ENCODE measurements at places on chromosomes 13 and 19.

GRCh38 chr13:39353988-39354387, 249.0 kb downstream of the LHFPL6 start:
- peak; percentile 78 for DNase-seq

- DNase-seq: no peak
These were observed 393.1 kb downstream of the KLF12 start for GRCh38 chr13:73741111-73741510.

DNA sequence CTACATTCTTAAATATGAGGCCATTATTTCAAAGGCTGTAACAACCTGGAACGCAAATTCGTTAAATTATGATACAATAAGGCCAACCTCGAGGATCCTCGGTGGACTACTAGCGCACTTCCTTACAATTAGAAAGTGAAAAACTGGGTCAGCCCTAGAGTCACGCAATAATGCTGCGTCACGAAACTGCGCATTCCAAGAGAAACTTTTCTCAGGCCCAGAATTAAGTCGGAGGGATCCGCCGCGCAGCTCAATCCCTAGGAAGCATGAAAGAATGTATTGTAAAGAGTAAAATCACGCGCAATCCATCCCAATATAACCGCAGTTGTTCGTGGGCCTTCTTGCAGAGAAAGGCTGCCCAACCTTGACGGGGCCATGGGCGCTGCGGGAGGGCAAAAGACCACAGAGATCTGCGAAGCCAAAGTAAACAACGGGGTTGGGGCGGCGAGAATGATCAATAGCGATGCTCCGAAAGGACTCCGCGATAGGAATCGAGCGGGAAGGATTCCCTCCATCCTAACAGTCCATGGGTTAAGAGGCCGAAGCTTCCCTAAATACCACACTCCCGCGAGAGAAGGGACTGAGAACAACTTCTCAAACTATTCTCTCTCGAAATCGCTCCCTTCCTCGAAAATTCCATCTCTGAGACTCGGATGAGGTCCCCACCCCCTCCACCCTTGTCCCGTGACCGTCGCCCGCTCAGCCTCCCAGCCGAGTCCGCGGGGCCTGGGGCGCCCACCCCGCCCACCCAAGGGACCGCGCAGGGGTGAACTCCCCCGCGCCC, 564 bp downstream of the SPART start:
- peak; percentile 86 for DNase-seq

DNA sequence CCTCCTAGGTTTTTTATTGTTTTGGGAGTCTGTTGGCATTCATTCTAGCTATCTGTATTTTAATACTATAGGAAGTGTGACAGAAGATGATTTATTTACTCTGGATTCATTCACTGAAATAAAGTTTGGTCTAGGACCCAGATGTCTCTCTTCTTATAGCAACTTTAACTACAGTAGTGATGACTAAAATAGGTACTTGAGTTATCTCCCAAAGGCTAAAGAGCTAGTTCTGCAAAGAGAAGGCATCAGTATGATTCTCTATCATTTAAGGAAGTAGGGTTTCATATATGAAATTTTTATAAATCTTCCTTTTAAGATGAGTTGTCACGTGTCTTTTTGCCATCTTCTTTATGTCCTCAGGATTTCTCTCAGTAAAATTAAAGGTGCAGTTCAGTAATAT, 507.4 kb downstream of the KCTD12 start:
- DNase-seq: no peak

DNA sequence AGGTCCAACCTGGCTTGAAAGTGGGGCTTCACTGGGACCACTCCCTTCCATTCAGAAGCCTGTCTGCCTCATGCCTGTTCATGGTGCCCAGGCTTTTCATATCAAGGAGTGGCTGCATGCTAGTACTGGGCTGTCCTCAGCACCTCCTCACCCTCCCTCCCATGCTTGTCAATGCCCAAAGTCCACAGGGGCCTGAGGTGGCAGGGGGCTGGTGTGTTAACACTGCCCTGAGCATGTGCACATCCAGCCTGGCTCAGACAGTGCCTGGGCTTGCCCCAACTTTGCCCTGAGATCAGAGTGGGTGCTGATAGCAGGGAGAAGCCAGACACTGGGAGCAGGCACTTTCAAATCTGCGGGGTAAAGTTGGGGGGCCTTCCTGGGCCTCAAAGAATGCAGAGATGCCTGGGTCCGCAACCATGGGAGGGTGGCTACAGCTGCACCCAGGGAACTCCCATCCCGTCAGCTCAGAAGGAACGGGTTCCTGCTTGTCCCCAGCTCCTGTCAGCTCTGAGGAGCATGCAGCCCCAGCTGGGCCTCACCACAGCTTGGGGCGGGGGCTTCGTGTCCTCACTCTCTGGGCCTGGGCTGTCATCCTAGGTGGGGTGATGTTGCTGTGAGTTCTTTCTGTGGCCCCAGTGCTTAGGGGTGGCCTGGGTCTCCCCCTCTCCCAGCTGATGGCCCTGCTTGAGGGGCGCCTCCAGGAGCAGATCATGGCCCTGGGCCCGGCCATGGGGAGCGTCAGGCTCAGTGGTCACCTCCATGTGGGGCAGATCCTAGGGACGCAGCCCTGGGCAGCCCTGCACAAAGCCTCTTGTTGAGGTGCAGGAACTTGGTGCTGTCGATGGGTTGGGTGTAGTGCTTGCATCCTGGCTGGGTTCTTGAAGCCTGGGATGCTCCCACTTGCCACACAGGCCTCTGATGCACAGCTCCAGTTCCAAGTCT, 830.6 kb upstream of the SLITRK5 start:
- no peak for DNase-seq

DNA sequence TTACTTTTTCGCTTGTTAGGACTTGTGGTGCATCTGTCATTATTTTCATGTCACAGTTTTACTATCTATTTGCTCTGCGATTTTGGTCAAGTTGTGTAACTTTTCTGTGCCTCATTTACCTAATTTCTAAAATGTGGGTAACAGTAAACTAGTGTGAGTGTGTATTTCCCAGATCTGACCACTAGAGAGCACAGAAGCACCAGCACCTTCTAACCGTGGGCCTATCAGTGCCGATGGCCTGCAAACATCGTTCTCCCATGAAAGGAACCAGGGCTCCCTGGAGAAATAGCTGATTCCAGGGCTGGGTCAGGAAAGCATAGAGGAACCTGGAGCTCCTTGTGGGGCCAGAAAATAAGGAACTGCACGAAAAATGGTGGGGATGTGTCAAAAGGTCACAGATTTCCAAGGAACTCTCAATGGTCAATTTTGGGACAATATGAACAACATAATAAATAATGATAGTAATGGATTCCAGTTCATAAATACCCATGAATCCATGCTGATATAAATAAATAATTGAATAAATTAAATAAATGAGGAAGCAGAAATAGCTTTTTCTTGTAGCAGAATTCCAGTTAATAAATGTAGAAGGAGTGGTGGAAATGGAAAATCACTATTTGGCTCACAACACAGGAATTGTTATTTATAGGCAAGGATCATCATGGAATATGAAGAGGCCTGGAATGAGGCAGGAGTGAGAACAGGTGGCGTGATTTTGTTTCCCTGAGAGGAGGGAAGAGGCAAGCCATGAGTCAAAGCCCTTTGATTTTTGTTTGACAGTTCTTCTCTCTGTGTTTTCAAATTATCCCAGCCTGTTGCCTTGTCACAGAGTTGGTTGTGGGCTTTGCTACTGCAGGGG, 31.1 kb downstream of the CEACAM8 start:
- DNase-seq: peak; percentile 28

DNA sequence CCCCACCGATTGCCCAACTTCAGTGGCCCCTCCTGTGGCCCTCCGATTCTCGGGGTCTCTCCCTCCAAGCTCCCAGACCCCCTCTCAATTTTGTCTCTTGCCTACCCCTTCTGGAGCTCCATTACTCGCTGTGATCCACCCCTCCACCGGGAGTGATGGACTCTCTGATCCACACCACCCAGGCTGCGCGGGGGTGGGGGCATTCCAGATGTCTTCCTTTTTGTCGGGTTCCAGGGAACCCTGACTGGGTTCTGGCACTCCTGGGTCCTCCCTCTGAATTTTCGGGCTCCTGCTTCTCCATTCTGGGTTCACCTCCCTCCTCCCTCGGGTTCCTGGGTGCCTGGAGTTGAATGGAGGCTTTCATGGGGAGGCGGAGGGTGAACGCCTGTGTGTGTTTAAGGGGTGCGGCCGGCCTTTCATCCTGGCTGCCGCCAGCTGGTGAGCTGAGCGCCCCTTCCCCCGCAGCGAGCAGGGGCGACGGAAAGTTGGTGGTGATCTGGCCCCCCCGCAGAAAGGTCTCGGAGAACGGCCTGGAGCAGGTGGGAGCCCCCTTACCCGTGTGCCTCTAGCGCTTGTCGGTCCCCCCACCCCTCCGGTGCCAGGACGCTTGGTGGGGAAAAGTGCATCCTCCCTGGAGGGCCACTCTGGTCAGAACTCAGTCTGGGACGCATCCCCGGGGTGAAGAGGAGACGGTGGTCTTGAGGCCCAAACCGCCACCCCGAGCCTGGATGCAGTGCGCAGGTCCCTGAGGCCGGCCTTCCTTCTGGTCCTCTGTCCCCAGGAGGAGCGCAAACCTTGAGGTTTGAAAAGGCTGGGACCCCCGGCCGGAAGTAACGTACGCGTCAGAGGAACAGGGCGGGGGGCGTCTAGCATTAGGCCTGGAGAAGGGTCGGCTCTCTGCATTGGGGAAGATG, 1.6 kb downstream of the MISP3 start:
- DNase-seq: no peak

GRCh38 chr19:14102102-14102696, 11.6 kb upstream of the SAMD1 start:
- DNase-seq: no peak

DNA sequence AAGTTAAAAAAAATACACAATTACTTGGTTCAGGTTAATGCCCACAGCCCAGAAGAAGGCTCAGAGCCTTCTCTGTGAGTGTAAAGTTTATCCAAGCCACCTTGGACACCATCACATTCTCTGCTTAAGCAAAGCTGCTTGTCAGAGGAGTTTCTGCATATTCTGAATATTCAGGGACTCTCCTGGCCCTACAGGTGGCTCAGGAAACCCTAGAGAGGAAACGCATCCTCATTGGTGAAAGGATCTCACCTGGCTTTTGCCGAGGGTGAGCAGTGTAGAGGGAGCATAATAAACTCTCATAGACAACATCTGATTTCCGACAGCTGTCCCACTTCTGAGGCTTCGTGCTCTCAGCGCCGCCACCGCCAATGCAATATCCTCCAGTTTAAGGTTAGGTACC, 239.9 kb upstream of the TSHZ3 start:
- no peak for DNase-seq

- peak; percentile 99 for DNase-seq
These were observed 118.9 kb upstream of the UBL3 start for GRCh38 chr13:29969286-29969685.

- DNase-seq: peak; percentile 79
These were observed 782 bp upstream of the JUND start for GRCh38 chr19:18282021-18282787.

- DNase-seq: peak; percentile 11
These were observed 69.1 kb upstream of the SLC15A1 start for GRCh38 chr13:98821372-98822224.

GRCh38 chr19:10805065-10805757, 30.8 kb downstream of the TMED1 start:
- no peak for DNase-seq

- DNase-seq: no peak
These were observed 429.1 kb downstream of the ITGBL1 start for GRCh38 chr13:101881593-101881992.

DNA sequence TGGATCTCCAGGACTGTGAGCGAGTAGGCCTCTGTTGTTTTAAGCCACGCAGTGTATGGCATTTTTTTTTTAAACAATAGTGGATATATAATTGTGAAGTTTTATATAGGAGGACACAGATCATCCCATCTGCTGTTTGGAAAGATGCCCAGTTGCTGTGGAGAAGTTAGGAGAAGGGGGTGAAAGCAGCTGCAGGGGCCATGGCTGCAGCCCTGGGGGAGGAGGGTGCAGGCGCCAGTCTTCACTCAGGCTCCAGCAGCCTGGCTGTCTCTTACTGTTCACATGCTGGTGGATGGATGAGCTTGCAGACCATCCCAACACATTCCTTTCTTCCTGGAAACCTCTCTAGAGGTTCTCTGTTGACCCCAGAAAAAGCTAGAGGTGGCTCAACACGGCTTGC, 242.3 kb downstream of the TEX29 start:
- DNase-seq: no peak

- no peak for DNase-seq
These were observed 754 bp downstream of the RNF6 start for GRCh38 chr13:26221399-26221720.

DNA sequence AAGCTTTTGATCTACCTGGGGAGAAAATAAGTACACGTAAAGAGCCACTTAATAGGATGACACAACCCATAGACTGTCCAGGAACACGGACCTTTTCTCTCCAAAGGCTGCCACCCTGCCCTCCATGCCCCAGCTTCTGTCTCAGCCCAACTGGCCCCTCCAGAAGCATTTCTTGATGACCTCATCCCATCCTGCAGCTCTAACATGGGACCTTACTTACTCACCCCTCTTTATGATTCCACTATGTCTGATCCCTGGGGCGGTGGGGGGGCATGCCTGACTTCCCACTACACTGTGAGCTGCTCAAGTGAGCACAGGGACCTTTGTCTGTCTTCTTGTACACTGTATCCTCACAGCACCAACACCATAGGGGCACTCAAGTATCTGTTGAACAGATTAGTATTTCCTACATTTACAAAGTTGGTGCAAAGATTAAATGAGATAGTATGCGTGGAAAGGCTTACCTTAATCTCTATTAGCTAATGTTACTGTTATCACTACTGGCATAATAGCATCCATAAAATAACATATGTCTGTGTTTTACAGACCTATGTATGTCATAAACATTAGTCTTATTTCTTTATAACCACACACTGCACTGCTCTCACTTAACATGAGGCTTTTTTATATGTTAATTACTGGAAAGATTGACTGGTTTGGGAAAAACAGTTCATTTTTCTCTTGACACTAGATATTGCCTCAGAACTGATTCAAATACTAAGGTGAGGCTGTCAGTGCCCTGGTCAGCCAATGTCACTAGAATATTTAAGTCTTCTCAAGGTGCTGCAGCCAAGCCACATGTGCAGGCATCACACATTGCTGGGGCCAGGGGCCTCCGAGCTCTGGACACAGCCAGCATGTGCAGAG, 100.9 kb downstream of the FOXO1 start:
- DNase-seq: no peak

DNA sequence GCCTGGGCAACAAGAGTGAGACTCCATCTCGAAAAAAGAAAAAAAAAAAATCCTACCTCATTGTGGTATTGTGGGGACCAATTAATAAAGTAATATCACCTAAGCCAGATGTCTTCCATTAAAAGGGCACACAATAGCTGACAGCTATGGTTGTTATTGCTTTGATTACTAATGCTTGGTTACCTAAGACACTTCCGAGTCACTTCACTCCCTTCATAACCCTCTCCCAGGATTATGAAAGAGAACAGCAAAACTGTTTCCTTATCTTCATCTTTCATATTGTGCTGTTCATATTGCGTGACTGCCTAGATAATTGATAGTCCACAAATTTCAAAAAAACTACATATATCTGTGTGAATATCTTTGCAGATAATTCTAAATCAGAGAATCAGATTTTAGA, 10.3 kb upstream of the HSPH1 start:
- DNase-seq: peak; percentile 55

- DNase-seq: no peak
These were observed 382.4 kb downstream of the KCTD12 start for GRCh38 chr13:76503766-76504165.

DNA sequence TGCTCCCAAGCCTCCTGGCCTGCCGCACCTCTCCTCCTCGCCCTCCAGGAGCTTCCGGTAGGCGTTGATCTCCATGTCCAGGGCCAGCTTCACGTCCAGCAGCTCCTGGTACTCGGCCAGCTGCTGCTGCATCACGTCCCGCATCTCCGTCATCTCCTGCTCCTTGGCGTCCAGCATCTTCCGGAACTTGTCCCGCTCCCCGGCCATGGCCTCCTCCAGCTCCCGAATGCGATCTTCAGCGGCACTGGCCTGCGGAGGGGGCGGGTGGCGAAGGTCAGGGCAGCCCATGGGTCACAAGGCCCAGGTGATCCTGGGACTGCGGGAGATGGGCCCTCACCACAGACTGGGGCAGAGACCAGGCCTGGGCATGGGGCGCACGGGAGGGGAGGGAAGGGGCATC, 6.9 kb upstream of the TIMM13 start:
- no peak for DNase-seq
